HuH-7 (cell line): ENCODE measurements at places on chromosomes 11 and 22.

DNA sequence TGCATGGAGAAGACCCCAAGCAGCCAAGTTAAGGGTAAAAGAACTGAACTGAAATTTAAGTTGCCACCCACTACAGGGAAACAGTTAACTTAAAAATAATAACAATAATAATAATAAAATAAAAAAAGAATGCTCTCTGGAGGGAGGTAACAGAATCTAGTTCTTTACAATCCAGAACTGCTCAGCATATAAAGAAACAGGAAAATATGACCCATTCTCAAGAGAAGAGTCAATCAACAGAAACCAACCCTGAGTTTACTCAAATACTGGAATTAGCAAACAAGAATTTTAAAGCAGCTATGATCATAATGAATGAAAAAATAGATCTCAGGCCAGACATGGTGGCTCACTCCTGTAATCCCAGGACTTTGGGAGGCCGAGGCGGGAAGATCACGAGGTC is 53.8 kb downstream of the DENND5A start:
- no peak for DNase-seq

DNA sequence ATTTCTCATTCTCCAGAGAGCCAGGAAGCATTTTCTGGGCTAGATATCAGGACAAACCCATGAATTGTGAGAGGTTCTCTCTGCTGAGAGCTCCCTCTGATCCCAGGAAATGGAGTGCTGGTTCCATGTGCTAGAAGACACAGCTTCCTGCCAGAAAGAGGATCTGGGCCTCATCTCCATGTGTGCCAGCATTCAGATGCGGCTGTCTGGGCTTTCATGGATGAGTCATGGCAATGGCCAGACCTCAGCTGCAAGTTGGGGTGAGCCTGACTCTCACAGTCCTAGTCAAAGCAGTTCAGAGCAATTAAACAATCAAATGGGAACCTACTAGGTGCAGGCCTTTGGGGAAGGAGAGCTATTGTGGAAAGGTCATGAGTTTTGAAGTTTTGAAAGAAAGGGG is 82.3 kb upstream of the EED start:
- no peak for DNase-seq

DNA sequence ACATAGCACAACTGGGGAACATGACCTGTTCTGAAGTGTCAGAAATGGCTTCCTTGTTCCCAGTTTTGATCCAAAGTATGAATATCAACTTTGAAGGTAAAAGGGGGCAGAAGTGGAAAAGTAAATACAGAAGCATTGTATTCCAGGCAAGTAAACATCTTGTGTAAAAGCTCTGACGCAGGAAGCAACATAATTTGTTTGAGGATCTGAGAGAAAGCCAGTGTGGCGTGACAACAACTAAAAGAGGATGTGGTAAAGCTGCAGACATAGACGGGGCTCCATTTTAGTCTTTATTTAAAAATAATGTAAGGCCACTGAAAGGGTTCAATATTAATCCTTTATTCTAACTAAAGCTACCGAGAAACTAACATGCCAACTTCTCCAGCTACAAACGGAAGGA is 310.2 kb downstream of the DLG2 start:
- no peak for DNase-seq

- DNase-seq, result no peak
Measured at GRCh38 chr22:48579043-48579927, 1248.4 kb downstream of the BRD1 start.

DNA sequence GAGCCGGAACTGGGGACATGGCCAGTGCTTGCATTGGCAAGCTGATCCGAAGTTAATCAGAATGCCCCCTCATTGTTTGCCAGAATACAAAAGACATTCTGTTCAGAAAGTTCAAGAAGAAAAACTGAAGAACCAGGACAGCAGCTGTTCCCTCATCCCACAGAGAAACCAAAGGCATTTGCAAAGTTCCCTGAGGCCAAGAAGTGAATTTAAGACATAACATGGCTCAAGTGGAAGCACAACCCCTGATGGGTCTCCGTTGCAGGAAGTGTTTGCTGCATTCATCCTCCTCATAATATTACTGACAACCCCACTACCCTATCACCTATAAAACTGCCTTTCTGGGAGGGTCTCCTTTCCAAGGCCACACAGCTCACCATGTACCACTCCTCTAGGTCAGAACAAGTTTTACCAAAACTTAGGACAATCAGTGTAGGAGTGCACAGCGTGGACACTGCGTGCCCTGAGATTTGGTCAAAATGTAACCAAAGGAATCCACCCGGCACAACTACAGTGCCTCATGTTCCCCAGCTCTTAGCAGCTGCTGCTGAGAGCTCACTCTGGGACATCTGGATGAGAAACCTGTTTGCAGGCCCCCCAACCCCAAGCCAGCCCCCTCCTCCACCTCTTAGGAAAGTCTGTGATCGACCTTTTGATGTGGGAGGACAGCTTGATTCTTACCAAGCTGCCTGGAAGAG is 101.6 kb upstream of the AKIP1 start:
- DNase-seq, result no peak

DNA sequence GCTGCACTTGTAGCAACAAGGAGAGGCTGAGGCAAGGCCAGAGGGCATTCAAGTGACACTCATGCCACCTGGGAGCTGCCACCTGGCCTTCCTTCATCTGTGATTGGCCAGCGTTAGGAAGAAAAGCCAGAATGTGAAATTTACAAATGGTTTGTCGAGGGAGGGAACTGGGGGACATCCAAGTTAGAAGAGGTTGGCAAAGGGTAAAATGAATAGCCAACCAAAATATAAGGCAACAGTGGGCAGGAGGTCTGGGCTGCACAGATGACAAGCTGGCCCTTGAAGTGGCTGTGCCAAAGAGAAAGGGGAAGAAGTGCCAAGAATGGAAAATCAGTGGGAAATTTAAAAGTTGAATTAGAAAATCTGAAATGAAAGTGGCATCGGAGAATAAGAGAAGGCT is 221.4 kb downstream of the C11orf91 start:
- no peak for DNase-seq

- DNase-seq, result no peak
Measured at GRCh38 chr11:132064987-132065620, 694.7 kb downstream of the NTM start.

GRCh38 chr11:5796541-5796940 is 5.5 kb upstream of the OR52N1 start:
- no peak for DNase-seq

GRCh38 chr11:211295-211694 is 3.8 kb downstream of the RIC8A start:
- no peak for DNase-seq
